ENCODE measurements at places on chromosomes 7 and 10.

DNA sequence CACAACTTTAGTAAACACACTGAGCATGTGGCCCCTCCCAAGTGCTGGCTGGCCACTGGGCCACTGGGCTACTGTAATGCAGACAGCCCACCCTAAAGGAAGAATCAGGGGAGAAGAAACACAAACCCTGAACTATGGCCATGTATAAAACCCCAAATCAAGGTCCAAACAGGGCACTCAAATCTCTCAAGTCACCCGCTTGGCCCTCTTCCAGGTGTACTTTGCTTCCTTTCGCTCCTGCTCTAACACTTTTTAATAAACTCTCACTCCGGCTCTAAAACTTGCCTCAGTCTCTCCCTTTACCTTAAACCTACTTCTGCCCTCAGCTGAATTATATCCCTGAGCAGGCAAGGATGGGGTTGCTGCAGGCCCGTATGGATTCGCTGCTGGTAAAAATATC is 72.6 kb downstream of the TPK1 start:
- no peak for DNase-seq

DNA sequence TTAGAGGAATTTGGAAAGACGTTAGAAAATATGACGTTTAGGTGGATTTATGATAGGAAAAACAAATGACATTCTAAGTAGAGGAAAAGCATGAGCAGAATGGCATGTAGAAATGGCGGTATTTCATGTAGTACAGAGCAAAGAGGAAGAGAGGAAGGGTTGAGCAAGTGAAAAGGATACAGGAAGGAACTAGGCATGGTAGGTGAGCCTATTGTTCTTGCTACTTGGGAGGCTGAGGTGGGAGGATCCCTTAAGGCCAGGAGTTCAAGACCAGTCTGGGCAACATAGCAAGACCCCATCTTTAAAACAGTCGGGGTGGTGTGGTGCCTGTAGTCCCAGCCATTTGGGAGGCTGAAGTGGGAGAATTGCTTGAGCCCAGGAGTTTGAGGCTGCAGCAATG is 1.2 kb downstream of the GTPBP10 start:
- DNase-seq, result no peak

GRCh38 chr7:95772771-95773581 is 622 bp downstream of the DYNC1I1 start:
- no peak for DNase-seq

- DNase-seq, result no peak
Observed at GRCh38 chr7:101245147-101245668, 327 bp upstream of the FIS1 start.

GRCh38 chr7:20744954-20745446 is 41.7 kb downstream of the SP8 start:
- DNase-seq, result peak; percentile 48

DNA sequence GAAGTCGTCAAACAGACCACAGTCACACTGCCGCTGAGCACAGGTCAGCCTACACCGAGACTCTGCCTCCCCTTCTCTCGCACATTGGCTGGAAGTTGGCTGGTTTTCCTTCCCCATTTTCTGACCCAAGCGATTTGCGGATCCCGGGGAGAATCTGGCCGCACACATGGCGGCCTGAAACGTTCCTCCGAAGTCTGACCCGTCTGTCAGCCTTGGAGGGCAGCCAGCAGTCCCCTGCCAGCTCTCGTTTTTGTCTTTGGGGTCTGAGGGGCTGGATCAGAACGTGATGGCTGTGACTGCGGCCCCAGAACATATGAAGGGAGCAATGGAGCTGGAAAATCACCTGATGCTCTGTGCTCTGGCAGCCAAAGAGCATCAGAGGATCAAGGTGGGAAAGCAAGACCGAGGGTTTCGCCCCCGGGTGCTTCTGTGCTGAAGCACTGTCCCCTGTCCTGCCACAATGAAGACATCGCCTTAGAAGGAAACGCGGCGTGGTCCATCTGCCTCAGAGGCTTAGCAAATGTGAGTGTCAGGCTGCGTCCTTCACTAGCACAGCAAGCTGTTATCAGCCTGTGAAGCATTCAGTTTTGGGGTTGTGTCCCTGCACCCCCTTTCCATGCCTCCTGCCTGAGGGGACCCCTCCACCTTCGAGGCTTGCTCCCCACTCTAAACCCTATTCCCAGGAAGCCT is 119.3 kb upstream of the SHH start:
- DNase-seq, result no peak

- no peak for DNase-seq
Observed at GRCh38 chr10:35270100-35270499, 66.2 kb upstream of the CCNY start.
